Progenitor cell of endocrine pancreas (in vitro differentiated cells): ENCODE measurements at places on chromosomes 6 and 20. TPM values are rescaled to one million over a fixed set of nuclear protein-coding genes. Genes with fewer than 3 reads are reported as not detected.

DNA sequence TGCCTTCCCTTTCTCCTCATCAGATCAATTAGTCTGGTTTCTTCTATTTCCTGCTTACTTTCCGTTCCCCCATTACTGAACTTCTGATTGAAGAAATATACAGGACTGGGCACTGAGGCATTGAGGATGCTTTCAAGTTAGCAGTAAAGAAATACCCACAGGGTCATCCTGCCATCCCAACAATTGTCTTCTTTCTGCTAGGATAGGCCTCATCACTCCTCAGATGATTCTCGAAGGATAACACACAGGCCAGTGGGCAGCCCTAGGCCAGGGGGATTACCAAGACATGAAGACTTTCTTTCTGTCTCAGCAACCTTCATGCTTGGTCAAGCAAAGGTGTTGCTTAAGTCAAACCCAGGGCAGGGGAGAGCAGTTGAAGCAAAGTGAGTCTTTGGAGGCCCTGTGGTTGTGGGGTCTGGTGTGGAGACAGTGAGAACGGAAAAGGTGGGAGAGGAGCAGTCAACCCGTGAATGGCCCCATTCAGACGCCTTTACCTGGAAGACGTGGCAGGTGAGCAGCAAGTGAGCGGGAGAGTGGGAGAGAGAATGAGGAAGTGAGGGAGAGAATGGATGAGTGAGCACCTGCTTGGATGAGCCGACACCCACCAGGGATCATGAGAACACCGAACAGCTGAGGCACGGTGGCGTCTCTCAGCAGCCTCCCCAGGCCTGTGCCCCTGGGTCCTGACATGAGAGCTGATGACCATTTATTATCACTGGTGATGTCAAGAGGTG is 462.9 kb downstream of the PREX1 start:
- no peak for DNase-seq

GRCh38 chr6:89430201-89430962 is 2.6 kb upstream of the ANKRD6 start:
- no peak for DNase-seq

DNA sequence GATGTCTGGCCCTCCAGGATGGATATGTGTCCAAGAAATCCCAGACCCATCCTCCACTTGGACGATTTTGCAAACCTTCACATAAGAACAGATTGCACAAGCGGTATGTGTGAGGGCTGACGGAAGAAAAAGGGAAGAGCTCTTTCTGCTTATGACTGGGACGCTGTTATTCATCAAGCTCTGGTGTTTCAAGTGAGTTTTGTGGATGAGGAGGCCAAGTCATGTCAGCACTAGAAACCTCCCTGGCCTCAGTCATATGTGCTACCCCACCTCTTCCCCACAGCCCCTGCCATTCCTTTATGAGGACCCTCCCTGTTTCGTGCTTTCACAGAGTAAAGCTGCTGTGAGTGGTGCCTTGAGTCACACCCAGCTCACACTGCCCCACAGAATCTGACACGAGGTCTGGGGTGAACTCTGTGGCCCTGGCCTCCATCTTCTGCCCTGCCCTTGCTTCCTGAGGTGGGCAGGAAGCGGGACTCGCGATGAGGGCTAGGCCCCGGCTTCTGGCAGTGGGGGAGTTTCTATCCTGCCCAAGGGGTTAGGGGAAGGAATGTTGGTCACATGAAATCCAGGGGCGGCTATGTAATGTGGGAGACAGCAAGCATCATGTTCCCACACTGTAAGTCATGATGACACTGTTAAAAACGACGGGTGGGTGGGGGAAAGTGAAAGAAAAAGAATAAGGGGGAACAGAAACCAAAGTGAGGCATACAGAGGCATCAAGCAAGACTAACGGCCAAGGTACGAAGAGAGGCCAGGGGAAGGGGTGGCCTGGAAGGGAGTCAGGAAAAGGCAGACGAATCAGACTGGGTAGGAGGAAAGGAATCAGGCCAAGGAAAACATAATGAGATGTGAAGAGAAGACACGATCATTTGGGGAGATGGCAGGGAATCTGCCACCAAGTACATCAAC is 78.1 kb downstream of the PRDM1 start:
- DNase-seq, result no peak

DNA sequence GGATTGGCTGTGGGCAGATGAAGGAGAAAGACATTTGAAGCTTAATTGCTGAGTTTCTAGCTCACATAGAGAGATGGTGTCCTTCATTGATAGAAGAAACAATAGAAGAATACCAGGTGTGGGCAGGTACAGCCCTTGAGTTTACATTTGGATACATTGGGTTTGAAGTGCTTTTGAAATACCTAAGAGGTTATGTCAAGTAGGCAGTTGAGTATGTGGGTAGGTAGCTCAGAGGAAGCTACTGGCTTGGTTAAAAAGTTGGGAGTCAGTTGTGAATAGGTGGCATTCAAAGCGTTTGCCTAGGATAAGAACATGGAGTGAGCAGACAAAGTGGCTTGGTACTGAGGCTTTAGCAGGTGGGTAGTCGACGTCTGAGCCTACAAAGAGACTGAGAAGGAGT is 25.0 kb downstream of the NDUFAF5 start:
- DNase-seq, result no peak

DNA sequence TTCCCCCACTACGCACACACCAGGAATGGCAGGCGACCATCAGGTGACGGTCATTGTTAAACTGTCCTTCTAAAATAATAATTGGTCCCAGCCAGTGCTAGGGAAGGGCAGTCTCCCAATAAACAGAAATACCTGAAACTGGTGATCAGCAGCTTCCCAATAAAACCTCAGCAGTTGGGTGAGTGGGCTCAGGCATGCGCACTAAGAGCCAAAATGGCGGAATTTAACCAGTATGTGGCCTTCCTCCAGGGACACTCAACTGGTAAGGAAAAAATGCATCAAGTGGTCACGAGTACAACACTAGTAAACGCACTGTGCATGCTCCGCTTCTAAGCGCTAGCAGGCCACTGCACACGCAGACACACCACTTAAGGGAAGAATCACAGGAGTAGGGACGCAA is 34.8 kb downstream of the F13A1 start:
- no peak for DNase-seq

- no peak for DNase-seq
These were observed 42.6 kb upstream of the ENPP1 start for GRCh38 chr6:131765081-131765803.

DNA sequence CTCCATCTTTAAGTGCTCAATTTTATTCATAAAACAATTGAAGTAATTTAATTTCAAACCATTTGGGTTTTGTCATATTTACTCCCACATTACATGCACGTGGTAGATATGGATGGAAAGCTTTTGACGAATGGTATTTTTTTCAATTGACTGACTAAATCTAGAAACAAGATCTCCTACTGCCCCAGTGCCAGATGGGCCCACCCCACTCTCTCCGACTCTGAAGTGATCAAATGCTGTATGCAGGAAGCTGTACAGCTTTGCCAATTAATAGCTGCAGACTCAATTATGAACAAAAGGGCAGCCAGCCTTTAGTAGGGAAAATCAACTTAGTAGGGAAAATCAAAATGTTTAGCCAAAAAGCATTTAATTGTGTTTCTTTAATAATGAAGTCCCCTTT is 46.2 kb downstream of the PACRG start:
- DNase-seq, result no peak

- DNase-seq, result no peak
These were observed 433.7 kb downstream of the MAFB start for GRCh38 chr20:40255365-40255764.

DNA sequence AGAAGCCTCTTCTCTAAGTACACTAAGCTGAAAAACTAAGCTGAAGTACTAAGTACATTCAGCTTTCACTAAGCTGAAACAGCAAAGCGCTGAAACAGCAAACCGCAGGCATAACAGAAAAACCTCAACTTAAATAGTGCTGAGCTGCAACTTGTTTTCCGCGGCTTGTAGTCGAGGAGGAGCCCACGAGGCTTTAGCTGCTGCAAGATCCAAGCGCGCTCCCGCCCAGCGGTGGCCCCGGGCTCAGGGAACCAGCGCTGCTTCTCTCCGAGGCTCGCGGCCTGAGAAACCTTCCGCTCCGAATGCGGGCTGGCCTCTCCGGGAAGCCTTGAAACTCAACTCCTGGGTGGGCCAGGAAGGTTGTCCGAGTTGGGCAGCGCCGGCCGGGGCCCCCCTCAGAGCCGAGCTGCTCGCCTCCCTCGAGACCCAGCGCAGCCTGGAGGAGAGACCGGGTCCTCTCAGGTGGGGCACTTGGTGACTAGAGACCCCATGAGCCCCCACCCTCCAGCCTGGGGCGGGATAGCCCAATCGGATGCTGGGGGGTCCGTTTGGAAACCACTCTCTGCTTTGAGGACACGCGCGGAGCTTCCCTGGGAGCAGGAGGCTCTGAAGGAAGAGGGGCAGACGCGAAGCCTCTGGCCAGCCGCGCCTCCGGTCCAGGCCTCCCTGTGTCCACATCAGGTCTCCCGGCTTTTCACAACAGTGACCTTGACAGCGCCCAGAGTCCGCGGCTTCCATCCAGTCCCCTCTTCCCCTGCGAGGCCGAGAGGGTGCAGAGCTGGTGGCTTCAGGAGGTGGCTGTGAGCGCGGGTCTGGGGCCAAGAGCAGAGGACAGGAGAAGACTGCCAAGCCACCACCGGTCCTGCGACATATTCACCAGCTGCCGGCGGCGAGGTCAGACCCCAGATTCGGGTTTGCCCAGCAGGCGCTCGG is 38.1 kb upstream of the HLA-E start:
- DNase-seq, result no peak

GRCh38 chr6:56916849-56917551 is 37.9 kb upstream of the BEND6 start:
- DNase-seq, result no peak

DNA sequence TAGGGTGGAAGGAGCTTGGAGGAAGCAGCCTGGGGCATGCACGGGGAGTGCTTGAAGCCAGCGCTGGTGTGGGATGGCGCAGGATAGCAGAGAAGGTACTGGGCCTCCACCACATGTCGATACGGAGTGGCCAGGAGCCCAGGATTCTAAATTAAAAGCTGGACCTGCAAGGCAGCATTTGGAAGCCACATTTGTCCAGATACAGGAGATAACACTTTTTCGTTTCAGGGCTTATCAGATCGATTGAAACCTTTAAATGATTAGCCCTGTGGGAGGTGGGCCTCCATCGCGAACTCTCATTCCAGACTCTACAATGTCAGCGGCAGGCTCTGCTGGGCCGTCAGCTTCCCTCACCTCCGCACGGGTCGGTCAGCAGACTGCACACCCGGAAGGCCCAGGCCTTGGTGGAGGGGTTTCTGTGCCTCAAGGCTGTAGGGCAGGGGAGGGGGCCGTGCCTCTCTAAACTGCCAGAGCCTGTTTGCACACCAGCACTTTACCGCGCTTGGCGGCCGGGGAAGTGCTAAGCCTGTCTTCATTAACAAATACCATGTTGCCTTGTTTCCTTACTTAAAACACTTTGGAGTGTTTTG is 17.9 kb downstream of the EDN3 start:
- DNase-seq, result peak; percentile 22

DNA sequence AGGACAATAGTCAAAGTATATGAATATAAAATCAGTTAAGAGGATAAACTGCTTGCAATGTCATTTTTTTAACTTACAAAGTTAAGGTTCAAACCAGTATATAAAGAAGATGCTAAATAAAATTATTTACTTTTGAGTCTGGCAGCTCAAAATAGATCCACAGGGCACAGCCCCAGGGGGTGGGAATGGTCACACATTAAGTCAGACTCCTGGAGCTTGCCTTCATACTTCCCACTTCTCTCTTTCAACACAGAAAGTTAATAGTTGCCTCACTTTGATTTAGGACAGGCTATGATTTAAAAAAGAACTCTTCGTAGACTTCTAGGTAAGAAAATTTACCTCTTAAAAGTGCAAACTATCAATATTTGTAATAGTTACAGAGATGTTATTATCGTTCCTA is 158.3 kb upstream of the RUNX2 start:
- no peak for DNase-seq

DNA sequence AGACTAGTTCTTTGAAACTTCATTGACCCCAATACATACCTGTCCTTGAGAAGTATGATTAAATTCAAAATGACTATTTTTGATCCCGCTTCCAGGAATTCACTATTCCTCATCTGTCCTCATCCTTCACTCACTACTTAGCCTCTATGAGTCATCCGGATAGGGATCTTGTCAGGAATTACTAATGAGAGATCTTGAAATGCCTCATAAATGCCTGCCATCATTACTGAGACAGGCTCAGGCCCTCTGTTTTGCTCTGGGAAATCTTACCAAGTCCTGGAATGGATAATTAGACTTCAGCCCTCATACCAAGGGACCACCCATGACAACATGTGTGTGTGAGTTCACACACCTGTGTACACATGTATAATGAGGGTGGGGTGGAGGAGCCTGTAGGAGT is 2.8 kb upstream of the CYP24A1 start:
- no peak for DNase-seq

- no peak for DNase-seq
These were observed 6.6 kb downstream of the SIRPB2 start for GRCh38 chr20:1484438-1485116.

DNA sequence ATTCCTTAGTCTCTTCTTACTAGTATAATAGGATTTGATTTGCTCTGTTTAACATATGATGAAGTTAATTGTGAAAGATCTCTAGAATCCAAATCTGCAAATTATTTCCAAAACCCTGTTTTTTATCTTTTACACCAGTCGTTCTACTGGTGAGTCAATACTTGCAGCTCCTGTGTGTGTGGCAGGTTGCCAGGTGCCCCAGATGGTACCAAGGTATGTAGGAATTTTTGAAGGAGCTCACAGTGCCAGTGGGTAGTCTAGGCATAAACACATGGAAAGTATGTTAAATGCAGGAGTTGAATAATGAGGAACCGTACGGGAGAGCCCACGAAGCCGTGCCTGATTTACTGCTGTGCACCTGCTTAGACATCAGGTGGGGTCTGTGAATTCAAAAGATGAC is 192.2 kb downstream of the FARS2 start:
- no peak for DNase-seq

- no peak for DNase-seq
These were observed 13.3 kb downstream of the LRRN4 start for GRCh38 chr20:6040540-6040939.

GRCh38 chr6:117674991-117675657 is at the start of gene NUS1:
NUS1 (plus strand) TSS chr6:117675469; CDS start chr6:117675671, 202 bp downstream.
- DNase-seq, result peak; percentile 97

DNA sequence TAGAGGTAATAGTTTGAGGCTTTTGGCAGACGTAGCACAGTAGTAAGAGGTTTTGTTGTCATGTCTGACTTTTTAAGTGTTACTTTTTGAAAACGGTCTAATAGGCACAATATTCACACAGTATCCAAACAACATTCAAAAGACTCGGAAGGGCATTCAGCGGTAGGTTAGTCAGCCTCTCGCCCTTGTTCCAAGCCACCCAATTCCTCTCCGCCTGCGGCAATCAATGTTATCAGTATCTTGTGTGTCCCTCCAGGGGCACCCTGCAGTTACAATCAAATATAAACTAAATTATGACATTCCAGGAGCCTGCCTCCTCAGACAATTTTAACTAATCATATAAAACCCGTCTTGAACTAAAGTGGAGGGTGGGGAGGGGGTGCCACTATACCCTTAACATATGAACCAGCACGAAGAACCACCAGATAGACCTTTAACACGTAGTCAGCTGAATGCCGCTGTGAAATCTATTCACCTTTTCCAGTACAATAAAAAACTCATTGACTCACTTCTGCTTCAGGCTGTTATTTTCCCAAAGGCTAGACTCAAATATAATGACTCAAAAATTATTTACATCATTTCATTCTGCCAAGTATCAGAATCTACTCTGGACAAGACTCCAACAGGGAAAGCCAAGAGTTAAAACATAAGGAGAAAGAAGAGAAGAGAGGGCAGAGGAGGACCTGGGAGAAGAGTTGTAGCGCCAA is 1.6 kb downstream of the TENT5A start:
- DNase-seq, result no peak

Gene PCMT1
- total RNA-seq, result 63.1 and 63.5 TPM in 2 replicates

Gene NMBR
- total RNA-seq, result 0.74 TPM in 1 of 2 replicates, not detected in the other

Gene POPDC3
- 1.3 and 2.3 TPM in 2 replicates for total RNA-seq

Gene NOTCH4
- total RNA-seq, result 4.3 and 4.7 TPM in 2 replicates

Gene ECT2L
- not detected in 2 replicates for total RNA-seq

Gene MUC22
- not detected in 2 replicates for total RNA-seq
